ENCODE measurements at places on chromosomes 11 and 22.

- no peak for DNase-seq
Observed at GRCh38 chr11:25734591-25735211, 597.2 kb upstream of the ANO3 start.

GRCh38 chr11:43951231-43951630 is 8.8 kb downstream of the C11orf96 start:
- no peak for DNase-seq

GRCh38 chr11:84965484-84965883 is 661.7 kb downstream of the DLG2 start:
- DNase-seq: no peak

DNA sequence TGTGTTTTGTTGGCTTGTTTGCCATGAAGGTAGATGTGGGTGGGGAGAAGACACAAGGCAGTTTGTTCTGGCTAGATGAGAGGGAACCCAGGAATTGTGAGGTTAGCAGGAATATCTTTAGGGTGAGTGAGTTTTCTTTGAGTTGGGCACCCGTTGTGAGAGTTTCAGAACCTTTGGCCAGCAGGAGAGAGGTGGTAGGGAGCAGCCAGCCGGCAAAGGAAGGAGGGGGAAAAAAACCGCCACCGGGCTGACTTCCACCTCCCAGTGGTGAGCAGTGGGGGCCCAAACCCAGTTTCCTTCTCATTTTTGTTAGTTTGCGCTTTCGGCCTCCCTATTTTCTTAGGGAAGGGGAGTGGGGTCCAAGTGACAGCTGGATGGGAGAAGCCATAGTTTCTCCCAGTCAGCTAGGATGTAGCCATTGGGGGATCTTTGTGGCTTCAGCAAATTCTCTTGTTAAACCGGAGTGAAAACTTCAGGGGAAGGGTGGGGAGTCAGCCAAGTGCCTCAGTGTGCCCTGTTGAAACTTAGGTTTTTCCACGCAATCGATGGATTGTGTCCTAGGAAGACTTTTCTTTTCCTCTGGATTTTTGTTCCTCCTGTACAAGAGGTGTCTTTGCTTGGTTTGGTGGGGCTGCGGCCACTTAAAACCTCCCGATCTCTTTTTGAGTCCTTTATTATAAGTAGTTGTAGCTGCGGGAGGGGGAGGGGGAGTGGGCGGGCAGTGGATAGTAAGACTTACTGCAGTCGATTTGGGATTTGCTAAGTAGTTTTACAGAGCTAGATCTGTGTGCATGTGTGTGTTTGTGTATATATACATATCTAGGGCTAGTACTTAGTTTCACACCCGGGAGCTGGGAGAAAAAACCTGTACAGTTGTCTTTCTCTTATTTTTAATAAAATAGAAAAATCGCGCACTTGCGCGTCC is 1.1 kb upstream of the GCAT start:
- DNase-seq: no peak

DNA sequence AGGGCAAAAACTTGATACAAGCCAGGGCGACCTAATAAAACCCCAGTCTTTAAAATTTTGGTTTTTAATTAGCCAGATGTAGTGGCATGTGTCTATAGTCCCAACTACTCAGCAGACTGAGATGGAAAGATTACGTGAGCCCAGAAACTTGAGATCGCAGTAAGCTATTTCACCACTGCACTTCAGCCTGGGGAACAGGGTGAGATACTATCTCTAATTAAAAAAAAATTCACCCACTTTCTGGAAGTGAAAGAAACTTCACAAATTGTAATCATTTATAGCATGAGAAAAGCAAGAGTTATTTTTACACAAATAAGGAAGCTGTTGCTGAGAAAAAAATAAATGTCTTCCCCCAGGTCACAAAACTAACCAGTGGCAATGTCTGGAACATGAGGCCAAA is 882 bp upstream of the GLYATL2 start:
- DNase-seq: no peak

- peak; percentile 22 for DNase-seq
Observed at GRCh38 chr11:47216121-47216798, 1.5 kb downstream of the DDB2 start.

DNA sequence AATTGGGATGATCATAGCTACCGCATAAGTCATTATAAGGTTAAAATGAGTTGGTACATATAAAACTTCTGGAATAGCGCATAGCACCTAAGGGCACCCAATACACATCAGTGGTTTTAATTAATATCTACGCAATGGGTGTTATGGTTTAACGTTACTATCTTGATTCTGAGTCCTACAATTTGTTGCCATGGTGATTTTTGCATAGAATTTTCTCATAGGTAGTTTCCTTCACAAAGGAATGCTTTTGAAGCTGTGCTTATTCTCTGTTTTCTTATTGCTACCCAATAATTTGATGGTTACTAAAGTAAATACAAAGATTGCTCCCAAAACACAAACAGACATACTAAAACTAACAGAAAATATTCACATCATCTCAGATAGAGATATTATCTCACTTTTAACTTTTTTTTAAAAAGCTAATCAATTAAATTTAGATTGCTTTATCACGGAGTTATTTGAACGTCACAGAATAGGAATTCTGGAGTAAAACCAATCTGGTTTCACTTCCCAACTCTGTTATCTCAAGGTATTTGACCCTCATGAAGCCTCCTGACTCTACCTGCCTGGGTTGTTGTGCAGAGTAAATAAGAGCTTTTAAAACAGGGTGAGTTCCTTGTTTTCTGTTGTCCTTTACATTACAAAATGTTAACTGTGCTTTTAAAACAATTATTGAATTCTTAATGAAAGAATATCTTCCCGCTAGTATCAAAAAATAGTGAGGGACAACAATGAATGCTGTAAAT is 635.5 kb upstream of the CCDC90B start:
- DNase-seq: no peak

DNA sequence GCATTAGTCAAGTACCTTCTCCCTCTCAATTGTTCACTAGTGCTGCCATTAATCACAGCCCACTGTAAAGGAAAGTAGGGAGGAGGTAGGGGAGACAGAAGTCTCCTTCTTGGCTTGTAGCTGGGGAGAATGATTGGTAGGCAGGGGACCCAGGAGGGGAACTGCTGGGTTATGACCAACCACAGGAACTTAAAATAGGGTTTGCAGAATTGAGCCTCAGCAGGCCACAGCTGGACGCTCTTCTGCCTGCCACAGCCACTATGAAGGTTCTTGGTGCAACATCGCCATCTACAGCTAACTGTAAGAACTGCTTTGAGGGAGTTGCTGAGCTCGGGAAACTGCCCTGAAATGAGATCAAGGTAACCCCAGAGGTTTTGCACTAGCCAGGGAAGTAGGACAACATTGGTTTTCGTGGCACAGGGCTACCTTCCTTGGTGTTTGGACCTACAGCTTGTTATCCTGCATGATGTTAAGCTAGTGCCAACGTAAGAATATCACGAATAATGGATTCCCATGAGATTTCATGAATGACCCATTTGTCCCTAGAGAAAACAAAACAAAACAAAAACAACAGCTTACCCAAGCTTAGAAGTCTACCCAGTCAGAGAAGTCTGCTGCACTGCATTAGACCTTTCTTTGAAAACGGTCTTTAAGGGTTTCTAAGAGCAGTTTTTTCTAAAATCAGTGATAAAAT is 787.1 kb upstream of the API5 start:
- peak; percentile 25 for DNase-seq

DNA sequence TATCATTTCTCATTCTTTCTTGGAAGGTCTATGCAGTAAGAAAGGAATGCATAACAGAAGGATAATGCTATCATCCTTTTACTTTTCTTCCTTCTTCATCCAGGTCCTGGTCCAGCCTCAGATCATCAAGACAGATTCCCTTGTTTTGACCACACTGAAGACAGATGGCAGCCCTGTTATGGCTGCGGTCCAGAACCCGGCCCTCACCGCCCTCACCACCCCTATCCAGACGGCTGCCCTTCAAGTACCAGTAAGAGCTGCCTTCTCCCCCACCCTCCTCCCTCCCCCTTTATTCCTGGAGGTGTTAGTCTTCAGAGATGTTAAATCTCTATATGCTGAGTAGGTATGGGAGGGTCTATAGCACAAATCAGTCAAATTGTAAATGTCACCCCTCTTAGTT is 37.9 kb downstream of the SREBF2 start:
- DNase-seq: no peak

DNA sequence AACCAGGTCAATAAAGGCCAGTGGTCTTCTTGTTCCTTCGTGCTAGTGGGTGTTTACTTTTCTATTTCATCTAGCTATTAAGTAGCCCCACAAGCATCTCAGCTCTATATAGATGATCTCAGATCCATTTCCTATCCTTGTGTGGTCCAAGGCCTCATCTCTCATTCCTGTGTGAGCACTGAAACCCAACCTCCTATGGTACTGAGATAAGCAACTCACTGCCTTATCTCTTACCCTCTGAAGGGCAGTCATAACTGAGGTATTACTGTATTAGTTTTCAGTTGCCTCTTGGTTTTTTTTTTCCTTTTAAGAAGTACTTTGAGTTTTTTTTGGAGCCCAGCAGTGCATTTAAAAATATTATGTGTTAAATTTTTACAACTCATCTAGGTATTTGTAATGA is 28.3 kb downstream of the ACER3 start:
- no peak for DNase-seq

DNA sequence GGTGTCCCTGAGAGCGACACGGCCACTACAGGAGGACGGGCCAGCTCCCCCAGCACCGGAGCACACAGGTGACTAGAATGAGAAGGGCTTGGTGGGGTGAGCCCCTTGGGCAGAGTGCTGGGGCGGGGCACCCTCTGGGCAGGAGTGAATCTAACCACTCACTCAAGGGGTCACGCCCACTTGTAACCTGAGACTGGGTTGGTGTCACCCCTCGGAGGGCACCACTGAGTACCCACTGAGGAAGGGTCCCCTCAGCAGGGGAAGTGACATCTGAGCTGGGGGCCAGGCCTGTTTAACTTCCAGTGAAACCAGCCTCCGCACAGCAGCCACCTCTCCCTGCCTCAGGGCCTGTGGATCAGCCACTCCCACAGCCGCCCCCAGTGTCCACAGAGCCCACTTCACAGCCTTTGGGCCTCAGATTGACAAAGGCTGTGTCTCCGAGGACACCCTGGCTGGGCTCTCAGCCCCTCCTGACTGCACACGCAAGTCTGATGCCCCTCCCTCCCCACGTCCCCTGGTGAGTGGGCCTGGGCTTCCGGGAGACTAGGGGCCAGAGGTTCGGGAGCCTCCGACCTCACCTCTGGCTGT is 5.6 kb downstream of the GATD1 start:
- no peak for DNase-seq

DNA sequence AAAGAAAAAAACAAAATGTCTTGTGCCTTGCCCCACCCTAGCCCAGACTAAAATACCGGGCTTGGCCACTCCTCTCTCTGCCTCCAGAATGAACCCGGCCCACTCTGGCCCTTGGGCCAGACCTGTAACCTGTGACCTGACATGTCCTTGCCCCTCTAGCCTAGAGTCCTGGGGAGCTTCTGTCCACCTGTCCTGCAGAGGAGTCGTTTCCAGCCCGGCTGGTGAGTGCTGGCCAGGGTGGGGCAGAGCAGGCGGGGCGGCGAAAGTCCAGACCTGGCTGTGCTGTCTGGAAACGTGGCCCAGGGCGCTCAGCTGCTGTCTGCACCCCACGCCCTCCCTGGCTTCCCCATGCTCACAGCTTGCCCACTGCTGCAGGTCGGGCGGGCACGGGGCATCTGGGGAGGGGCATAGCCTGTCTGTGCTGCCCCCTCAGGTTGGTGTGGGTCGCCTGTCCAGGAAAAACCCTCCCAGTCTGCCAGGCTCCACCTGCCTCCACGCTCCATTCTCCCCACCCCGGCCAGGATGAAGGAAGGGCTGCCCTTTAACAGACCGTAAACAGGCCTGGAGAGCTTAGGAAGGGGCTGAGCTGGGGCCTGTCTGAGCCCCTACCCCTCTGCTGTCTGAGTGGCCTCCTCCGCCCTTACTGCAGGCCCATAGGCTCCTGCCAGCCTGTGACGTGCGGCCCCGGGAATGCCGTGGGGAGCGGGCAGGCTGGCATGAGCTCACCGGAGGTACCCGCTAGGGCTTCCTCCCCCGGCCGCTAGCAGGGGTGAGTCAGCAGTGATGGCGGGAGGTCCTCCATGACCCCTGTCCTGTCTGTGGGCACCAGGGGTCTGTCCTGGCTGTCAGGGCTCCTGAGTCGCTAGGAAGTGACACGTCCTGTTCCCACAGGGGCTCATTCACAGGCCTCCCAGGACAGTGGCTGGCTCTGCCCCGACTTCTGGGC is 1.9 kb downstream of the CD151 start:
- DNase-seq: no peak

GRCh38 chr11:17405232-17406005 is 17.0 kb upstream of the KCNJ11 start:
- DNase-seq: no peak

GRCh38 chr11:131925829-131926228 is 555.4 kb downstream of the NTM start:
- no peak for DNase-seq

- no peak for DNase-seq
Observed at GRCh38 chr11:1655168-1656060, 25.8 kb downstream of the KRTAP5-5 start.

DNA sequence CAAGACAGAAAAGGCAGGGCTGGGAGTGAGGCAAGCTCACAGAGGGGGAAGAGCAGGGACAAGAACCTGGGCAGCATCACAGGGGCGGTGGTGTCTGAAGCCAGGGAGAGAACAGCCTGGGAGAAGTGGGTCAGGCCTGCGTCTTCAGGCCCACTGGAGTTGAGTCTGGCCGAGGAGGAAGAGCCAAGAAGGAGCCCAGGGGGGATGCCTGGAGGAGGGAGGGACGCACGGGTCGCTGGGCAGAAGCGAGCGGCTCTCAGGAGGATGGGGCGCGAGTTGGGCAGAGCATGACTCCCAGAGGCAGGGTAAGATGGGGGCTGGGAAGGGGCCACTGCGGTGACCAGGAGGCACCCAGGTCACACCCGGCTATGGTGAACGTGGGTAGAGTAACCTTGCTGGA is 18.5 kb downstream of the LRFN4 start:
- DNase-seq: no peak

- DNase-seq: no peak
Observed at GRCh38 chr11:124865902-124866851, 945 bp downstream of the ROBO3 start.

DNA sequence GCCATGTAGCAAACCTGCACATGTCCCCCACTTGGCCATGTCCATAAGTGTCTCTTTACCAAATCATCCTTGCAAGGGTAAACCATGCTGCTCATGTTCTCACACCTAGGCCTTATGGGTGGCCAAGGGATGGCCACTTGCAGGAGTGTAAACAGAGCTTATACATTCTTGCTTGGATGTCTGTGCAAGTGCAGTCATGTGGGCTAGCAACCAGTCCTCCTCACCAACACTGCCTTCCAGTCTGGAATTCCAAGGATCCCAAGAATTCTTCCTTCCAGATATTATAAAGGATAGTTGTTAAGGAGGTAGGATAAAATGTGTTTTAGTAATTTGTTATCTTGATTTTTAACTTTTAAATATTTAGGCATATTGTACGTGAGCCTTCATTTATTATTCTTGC is 47.8 kb upstream of the OR5P2 start:
- no peak for DNase-seq

GRCh38 chr22:31179345-31179744 is 19.4 kb downstream of the RNF185 start:
- peak; percentile 50 for DNase-seq

GRCh38 chr22:44329179-44329796 is 16.5 kb upstream of the SHISAL1 start:
- no peak for DNase-seq

GRCh38 chr11:44960200-44960845 is 9.6 kb upstream of the TP53I11 start:
- no peak for DNase-seq

Measured in NCI-H2081 (cell line).